Activated T-helper 2 cell treated with anti-CD3 and anti-CD28 coated beads, Interferon-gamma antibody, Interleukin-2, Interleukin-4, amounts not matched to agents 10 μg/mL and 5 μg/mL and 100 μg/mL, durations not matched to agents 14 hours and 24 hours and 36 hours (primary cell): ENCODE measurements at places on chromosomes 3 and 15. TPM values are rescaled to one million over a fixed set of nuclear protein-coding genes. Genes with fewer than 3 reads are reported as not detected.

Gene CSPG5
- total RNA-seq = 1.1 and 1.7 TPM in 2 replicates

Gene HCN4
- total RNA-seq = 0.02 TPM in 2 replicates

Gene SOX14
- total RNA-seq = not detected in 2 replicates

DNA sequence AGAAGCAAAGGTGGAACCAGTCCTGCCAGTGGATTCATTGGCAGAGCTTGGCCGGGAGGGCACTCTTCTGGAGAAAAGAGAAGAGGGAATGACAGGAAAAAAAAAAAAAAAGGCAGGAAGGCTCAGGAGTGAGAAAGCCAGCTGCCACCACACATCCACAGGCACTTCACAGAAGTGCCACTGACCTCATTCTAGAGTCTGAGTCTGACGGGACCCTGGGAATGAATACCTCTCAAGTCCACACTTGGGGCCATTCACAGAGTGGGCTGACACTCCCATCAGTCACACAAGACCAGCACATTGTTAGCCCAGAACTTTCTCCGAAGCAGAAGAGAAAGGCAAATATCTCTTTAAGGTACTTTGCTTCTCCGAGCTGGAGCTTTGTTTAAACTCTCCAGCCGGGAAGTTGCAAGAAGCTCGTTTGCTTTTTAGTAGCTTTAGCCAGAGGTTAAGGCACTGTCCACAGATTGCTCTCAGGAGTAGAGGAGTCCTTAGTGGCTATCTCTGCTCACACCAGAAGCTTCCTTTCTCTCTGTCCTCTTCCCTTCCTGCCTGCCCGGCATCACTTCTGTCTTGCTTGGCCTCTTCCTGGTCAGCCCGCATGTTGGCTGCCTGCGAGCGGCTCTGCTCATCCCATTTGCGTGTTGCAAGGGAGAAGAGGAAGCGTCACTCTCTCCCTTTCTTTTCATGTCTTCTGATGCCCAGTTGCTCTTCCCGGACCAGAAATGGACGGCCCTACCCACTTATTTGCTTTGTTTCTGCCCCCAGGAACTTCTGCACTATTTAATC is 53.8 kb downstream of the CMTM6 start:
- no peak for DNase-seq

- no peak for DNase-seq
Measured at GRCh38 chr3:42498791-42499477, 3.5 kb upstream of the VIPR1 start.

GRCh38 chr3:195810455-195810845 is 1.3 kb downstream of the MUC4 start:
- no peak for DNase-seq

GRCh38 chr3:139988472-139989156 is 53.6 kb downstream of the CLSTN2 start:
- no peak for DNase-seq

- no peak for DNase-seq
Measured at GRCh38 chr3:124557433-124558232, 172.6 kb upstream of the UMPS start.
